CD4-positive, alpha-beta memory T cell (primary cell): ENCODE measurements at places on chromosomes 3 and 15.

DNA sequence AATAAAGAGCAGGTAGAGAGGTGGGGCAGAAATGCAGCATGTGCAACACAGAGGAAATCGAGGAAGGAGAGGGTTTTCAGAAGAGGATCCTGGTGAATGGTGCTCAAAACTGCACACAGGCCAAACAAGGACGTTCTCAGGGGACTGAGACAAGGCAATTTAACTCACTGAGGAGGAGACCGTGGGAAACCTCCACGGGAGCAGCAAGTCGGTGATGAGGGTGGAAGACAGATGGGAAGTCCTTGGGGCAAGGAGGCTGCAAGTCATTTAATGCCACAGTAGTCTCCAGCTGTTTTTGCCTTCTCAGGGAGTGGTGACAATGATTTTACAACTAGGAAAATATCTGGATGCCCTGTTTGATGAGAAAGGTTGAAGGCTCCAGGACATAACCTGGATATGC is 11.5 kb upstream of the PDIA5 start:
- no peak overlapping the region for H3K27ac ChIP-seq
- H3K4me3 ChIP-seq, result no peak overlapping the region
- H3K4me1 ChIP-seq, result no peaks in the 10 kb centered on the region
- no peak for DNase-seq
- no peaks in the 10 kb centered on the region for H3K36me3 ChIP-seq

DNA sequence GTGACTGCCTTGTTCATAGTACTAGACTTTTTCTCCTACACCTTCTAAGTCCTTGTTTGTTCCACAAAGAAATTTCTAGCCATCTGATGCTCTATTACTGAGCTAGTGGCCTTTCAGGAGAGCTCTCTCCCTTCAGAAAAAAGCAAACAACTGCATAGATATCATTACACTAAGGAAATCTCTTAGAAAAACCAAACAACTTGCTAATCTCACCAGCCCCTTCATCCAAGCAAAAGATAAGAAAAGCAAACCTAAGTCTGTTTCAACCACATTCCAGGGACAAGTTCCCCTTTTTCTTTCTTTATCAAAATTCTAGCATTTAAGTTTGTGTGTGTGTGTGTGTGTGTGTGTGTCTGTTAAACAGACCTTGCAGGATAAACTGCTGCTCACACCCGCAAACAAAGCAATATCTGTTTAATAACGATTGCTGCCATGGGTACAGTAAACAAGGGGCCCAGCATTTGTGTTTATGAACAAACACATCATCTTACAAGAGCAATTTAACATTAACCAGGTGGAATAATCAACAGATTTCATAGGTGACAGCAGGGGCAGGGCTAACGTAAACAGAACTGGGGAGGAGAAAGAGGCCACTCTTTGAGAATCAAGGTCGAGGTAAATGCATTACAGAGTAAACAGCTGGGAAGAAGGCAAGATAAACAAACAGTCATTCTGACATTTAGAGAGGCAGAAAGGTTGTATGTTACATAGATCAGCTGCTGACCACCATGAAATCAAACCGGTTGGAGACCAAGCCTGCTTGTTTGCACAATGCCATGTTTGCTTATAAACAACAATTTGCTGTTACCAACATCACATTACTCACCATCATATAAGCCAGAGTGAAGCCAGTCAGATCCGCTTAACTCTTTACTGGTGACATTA is 375.1 kb downstream of the FOXP1 start:
- peaks cover 29% of the 10 kb centered on the region for H3K4me1 ChIP-seq
- H3K27me3 ChIP-seq, result no peaks in the 10 kb centered on the region
- no peak for DNase-seq
- no peak overlapping the region for H3K27ac ChIP-seq

GRCh38 chr3:142597906-142598305 is 1.7 kb downstream of the PLS1 start:
- H3K27ac ChIP-seq, result no peak overlapping the region
- peaks cover 15% of the 10 kb centered on the region for H3K4me1 ChIP-seq
- H3K27me3 ChIP-seq, result no peaks in the 10 kb centered on the region
- no peaks in the 10 kb centered on the region for H3K36me3 ChIP-seq
- DNase-seq, result no peak

DNA sequence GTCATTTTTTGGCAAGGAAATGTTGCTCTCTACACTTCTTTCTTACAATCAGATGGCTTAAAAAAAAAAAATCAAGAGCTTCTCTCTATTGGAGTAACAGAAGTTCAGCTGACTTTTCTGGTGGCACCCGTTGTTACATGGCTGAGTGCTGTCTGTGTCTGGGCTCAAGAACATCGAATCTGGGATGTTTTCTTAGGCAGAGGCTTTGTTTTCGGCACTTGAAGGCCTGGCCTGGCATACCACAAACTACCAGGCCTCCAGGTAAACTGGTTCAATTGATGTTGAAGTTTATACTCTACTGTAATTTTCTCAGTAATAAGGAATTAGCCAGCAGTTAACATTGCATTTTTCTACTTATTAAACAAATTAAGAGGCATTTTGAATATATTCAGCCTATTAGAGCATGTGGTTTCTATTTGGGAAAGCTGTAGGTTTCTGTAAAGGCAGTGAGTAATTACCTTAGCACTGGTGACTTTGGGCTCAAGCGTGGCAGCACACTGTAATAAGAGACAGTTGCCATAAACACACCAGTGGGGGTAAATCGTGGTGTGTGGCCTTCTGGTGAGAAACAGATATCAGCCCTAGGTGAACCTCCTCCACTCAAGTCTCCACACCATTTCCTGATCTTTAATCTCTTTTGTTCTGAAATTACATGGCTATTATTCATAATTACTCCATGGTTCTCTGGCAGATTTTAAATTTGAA is 544.7 kb downstream of the MECOM start:
- no peaks in the 10 kb centered on the region for H3K36me3 ChIP-seq
- H3K27me3 ChIP-seq, result no peaks in the 10 kb centered on the region
- DNase-seq, result no peak
- H3K27ac ChIP-seq, result no peak overlapping the region

DNA sequence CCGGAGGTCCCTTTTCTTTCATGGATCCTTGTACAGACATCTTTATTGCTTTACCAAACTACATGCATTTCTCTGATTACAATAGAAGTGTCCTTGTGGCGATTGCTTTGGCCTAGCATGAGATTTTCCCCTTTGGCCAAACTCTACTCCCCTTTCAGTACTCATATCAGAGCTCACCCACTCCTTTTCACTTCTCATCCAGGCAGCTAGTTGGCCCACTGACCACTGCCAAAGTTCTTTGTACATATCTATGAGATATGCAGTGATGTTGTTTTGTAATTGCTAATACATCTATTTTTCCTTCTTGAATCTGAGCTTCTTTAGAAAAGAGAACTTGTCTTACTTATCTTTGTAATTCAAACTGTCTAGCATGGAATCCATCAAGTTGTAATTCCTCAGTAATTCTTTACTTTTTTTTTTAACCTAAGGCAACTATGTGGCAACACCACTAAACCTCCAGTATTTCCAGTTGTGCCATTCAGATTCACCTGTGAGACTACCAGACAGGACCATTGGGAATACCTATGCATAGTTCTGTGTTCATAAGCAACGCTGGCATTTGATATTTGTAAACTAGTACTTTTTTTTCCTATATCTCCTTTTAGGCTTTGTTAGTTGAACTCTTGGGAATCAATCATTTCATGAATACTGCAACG is 39.2 kb downstream of the AADACL2 start:
- no peaks in the 10 kb centered on the region for H3K4me1 ChIP-seq
- no peaks in the 10 kb centered on the region for H3K36me3 ChIP-seq
- no peaks in the 10 kb centered on the region for H3K27me3 ChIP-seq
- no peak for DNase-seq
- no peak overlapping the region for H3K27ac ChIP-seq
